ENCODE measurements at places on chromosomes 12 and 14.

DNA sequence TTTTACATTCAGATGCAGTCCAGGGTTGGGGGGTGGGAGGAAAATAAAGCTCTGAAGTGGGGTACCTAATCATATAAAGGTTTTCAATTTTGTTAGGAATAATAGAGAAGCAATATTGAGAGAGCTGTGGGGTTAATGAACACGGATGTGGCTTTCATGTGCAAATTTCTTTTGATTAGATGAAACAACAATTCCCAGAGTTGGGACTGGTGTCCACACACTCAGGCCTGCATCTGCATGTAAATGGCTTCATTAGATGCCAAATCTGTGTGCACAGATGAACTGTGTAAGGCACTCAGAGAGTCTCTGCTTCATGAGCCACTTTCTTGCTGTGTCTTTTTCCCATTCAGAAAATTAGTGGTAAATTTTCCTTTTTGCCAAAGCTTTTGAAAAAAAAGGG, 377.1 kb upstream of the NOVA1 start:
- DNase-seq = no peak

DNA sequence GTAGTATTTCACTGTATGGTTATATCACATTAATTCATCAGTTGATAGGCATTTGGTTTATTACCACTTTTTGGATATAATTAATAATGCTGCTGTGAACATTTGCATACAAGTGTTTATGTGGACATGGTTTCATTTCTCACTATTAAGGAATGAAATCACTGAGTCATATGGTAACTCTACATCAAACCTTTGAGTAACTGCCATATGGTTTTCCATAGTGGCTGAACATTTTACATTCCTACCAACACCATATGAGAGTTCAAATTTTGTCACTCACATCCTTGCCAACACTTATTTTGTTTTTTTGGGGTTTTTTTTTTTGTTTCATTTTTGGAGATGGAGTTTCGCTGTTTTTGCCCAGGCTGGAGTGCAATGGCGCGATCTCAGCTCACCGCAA, 30.2 kb upstream of the EAPP start:
- peak; percentile 32 for DNase-seq

DNA sequence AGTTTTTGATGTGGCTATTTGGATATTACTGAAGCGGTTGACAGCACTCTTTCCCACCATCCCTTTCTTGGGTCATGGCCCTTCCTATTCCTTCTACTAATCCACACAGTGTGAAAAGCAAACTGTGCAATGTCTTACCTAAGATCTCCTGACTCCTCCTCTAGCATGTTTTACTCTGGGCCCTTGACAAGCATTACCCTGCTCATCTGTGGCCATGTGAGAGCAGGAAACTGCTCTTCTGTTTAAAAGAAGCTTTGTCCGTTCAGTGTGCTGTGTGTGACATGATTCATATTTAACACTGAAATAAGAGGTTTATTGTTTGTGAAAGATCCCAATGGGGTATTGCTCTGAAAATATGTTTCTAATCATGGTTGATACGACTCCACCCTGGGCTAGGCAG, 1022.5 kb downstream of the AACS start:
- DNase-seq = no peak

DNA sequence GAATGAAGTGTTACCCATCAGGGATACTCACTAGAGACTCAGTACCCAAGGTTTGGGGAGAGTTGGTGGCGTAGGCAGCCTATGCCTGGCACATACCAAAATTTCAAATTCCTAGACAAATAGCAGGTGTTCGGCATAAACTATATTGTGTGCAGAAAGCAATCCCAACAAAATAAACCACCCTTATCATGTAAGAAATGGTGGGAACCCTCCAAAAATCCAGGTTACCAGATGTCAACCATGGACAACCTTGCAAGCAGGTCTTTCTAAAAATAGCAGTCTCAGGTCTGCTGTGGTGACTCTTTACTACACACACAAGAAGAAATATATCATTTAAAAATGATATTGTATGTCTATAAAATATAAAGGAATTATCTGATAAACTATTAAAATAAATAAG, 17.7 kb upstream of the PTGER2 start:
- no peak for DNase-seq

- peak; percentile 47 for DNase-seq
Observed at GRCh38 chr12:53476769-53477209, 22.5 kb downstream of the MAP3K12 start.

DNA sequence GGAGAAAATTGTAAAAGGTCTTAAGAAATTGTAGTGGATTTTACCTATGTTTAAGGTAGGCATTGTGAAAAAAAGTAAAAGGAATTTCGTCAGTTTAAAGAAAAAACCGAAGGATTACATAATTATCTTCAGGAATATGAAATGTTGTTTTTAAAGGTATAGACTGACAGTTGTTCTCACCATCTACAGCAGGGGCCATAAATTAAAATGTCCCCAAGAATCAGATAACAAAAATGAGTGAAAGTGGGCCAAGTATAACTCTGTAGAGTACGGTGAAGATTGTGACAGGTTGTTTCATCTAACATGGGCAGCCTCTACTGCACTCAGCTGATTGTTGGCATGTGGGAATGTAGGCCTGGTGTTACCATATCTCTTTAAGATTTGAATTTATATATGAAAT, 38.3 kb downstream of the YLPM1 start:
- DNase-seq = no peak

DNA sequence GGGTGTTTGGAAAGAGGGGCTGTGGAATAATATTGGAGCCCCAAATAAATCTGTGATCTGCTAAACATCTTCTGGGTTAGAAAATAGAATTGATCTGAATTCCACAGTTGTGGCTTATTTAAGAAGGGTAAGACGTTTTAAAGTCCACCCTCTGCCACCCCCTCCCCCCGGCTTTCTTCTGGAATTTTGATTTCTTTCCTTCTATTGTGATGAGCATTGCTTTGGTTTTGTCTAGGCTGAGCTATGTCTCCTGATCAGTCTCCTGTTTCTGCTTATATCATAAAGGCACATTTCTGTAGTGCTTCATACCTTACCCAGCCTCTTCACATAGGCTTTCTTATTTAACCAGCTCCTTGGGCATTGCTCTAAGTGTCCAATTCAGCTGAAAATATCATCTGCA, 77.3 kb upstream of the SLC38A2 start:
- no peak for DNase-seq

DNA sequence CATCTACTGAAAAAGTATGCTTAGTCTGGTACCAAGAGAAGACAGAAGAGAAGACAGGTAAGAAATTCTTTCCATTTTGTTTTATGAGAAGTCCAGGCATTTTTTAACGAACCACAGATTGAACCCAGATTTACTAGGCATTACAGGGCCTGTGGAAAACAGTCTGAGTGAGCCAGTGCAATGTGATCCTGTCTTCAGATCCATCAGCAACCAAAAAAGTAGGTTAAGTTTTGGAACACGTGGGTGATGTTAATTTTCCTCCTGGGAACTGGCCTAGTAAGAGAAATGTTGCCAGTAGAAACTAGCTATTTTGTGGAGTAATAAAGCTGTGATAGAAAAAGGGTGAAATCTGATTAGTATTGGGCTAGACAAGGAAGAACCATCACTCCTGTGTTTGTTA, 440.9 kb upstream of the SEL1L start:
- DNase-seq = no peak

GRCh38 chr12:96571101-96571862, 81.9 kb downstream of the CFAP54 start:
- peak; percentile 22 for DNase-seq

DNA sequence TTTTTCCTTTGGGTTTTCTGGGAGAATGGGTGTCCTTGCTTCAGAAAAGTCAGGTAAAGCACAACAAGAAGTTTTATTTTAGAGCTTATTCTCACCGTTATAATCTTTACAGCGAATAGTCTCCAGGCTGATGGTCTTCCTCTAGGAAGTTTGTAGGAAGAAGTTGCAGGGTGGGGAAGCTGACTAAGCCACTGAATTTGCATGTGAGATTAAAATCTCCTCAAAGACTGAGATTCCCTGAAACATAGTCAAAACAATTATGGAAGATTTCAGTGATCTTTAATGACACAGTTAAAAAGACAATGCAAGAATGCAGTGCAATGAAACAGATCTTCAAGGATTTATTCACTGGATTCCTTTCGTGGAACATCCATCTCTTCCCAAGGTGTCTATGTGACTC, 1.2 kb downstream of the TAS2R10 start:
- no peak for DNase-seq

GRCh38 chr12:50839042-50839441, 3.7 kb upstream of the TMPRSS12 start:
- DNase-seq = no peak

DNA sequence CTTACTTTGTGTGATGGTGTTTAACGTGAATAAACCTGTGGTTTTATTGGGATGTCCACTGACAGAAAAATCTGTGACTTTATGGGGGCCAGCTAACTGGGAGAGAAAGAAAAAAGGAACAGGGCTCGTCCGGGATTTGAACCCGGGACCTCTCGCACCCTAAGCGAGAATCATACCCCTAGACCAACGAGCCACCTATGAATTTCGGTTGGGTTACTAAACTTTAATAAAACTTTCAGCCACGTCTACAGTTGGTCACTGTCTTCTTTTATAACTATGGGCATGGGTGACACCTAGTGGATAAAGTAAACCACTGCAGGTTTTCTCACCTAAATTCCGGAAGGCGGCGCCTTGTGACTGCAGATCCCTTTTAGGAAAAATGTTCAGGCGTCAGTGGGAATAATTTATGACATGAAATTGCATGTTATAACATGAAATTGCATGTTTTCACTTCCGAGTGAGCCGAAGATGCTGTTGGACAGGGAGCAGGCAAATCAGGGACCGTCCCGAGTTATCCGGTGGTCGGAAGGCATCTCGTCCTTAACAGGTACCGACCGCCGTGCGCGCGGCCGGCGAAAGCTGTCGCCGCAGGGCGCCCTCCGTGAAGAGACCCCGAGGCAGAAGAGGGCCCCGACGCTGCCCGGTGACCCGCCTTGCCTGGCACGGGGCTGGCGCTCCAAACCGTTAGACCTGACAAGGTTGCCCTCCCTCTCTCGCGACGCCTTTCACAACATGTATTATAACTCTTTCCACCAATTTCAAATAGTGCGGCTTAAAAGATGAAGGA, 18.2 kb upstream of the RNASE12 start:
- DNase-seq = peak; percentile 90

DNA sequence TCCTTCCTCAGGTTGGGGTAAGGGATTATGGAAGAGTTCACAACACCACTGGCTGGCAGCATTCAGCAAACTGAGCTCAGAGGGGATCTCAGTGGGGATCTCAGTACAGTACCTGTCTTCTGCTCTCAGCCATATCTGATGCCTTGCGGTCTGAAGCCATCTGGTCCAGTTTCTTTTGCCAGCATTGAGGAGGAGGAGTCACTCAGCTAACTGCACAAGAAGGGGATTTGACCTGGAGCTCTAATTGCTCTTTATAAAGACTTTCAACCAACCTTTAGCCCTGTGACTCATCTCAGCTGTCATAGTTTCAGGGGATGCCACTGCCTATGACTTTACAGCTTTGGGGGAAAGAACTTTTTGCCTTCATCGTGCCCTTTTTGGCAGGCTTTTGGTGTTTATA, 44.9 kb downstream of the JKAMP start:
- DNase-seq = no peak

GRCh38 chr14:21026274-21026987, 1.6 kb upstream of the NDRG2 start:
- no peak for DNase-seq

GRCh38 chr12:3034067-3034750, 43.0 kb upstream of the TSPAN9 start:
- peak; percentile 68 for DNase-seq

All from fibroblast of skin of scalp (primary cell).